ENCODE measurements at places on chromosomes 11 and 22.

GRCh38 chr22:50179937-50180726, 5.6 kb upstream of the TRABD start:
- DNase-seq: no peak

GRCh38 chr11:116257883-116258282, 514.9 kb downstream of the BUD13 start:
- no peak for DNase-seq

DNA sequence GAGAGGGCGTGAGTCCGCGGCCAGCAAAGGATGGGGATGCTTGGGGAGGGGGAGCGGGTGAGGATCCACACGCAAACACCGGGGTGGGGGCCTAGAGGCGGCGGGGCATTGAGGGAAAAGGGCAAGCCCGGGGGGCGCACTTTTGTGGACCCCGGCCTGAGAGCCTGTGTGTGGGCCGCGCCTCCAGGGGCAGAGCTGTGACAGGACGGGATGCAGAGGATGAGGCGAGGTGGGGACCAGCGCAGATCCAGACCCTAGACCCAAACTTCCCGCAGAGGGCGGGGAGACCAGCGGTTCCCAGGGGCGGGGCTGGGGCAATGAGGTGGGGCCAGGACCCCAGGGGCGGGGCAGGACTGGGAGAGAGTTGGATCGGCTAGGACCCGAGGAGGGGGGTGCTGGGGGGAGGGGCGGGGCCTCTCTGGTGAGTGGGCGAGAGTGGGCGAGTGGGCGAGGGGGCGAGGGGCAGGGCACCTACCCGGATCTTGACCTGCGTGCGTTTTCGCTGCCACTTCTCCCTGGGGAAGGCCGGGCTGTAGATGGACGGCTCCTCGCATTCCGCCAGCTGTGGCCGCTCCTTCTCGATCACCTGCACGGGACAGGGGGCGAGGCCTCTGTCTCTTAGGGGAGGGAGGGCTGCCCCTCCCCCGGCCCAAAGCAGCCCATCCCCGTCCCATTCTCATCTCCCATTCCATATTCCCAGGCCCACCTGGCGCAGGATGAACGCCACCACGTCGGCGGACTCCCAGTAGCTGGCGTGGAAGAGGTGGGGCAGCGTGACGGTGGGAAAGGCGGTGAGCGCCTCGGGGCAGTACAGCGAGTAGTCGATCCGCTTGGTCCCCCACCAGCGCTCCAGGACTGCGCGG, 10.6 kb downstream of the PITPNM1 start:
- no peak for DNase-seq

DNA sequence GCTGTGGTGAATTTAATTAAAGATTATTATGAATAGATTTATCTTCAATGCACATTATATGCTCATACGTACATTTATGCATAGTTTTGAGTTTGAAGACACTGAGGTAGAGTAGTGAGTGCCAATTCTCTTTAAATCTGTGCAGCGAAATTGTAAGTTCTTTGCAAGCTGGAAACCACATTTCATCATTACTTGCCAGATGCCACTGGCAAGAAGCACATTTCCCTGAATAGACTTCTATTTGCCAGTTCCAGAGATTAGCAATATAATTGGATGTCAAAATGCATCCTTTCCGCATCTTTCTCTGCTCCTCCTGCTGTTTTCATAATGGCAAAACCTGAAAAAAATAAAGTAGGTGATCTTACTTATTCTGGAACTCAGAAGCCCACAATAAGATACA, 448.0 kb downstream of the LUZP2 start:
- DNase-seq: no peak

DNA sequence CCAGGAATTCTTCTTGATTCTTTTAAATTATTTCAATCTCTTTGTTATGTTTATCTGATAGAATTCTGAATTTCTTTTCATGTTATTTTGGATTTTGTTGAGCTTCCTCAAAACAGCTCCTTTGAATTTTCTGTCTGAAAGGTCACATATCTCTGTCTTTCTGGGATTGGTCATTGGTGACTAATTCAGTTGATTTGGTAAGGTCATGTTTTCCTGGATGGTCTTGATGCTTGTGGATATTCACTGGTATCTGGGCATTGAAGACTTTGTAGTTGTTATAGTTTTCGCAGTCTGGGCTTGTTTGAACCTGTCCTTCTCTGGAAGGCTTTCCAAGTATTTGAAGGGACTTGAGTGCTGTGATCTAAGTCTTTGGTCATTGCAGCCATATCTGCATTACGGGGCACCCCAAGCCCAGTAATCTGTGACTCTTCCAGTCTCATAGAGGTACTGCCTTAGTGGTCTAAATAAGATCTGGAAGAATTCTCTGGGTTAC, 18.9 kb upstream of the INSC start:
- no peak for DNase-seq

- no peak for DNase-seq
Observed at GRCh38 chr22:41834005-41834944, 1.4 kb downstream of the SREBF2 start.

DNA sequence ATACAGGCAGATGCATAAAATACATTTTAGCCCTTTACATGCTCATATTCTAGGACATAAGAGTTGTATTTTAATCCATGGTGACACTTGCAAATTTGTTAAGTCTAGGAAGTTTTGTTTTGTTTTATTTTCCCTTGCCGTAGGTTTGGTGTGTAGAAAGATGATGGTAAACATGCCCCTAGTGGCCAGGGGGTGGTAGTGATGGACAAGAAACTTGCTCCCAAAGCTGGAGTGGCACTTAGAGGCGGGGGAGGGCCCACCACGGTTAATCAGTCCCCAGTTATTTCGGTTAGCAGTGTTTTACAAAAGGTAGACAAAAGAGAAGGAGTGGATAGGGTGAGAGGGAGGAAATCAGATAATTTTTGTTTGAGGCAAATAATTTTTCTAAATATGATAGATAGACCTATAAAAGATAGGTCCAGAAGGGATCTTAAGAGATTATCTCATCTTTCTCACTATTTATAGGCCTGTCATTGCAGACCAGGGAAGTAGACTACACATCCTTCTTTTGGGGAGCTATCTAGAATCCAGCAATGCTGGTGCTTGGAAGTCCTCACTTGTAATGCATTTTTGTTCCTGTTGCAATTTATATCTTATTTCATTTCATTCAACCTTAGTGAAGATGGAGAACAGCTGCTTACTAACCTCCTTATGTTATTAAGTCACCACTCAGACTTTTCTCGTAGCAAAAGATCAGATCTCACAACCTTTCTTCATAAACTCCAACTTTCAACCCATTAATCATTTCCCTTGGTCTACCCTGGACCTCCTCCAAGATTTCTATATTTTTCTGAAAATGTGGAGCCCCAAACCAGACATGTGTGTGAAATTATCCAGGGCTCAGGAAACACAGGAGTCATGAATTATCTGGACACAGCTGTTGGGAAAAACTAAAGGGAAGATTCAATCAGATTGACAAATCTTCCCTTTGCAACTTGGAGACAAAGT, 5.9 kb upstream of the BDNF start:
- DNase-seq: no peak

- no peak for DNase-seq
Observed at GRCh38 chr11:72642043-72642883, 32.0 kb downstream of the PDE2A start.
